ENCODE measurements at places on chromosomes 6 and 20. TPM values are rescaled to one million over a fixed set of nuclear protein-coding genes. Genes with fewer than 3 reads are reported as not detected.

RIN2 gene
- 116 TPM for total RNA-seq

NCOA7 gene
- total RNA-seq = 63.3 TPM

SAMD3 gene
- total RNA-seq = 1.5 TPM

NRSN1 gene
- total RNA-seq = 0.34 TPM

ABCF1 gene
- total RNA-seq = 22.3 TPM

RAB32 gene
- 36.7 TPM for total RNA-seq

ANKRD66 gene
- not detected for total RNA-seq

MMP24OS gene
- 30.4 TPM for total RNA-seq

KHDC1 gene
- total RNA-seq = 0.34 TPM

SCRT2 gene
- total RNA-seq = not detected

SPINT3 gene
- not detected for total RNA-seq

PLN gene
- 10.4 TPM for total RNA-seq

PGM3 gene
- 98.0 TPM for total RNA-seq

NRN1 gene
- total RNA-seq = 65.4 TPM

UBR2 gene
- 29.9 TPM for total RNA-seq

GTSF1L gene
- total RNA-seq = not detected

KCNK15 gene
- total RNA-seq = 1.8 TPM

DYNLT2 gene
- 2.2 TPM for total RNA-seq

RAET1L gene
- total RNA-seq = not detected

TMEM74B gene
- 2.1 TPM for total RNA-seq

TREM2 gene
- total RNA-seq = 335 TPM

PAX1 gene
- 0.17 TPM for total RNA-seq

PIGT gene
- 49.5 TPM for total RNA-seq
